ENCODE measurements at places on chromosomes 7 and 10.

DNA sequence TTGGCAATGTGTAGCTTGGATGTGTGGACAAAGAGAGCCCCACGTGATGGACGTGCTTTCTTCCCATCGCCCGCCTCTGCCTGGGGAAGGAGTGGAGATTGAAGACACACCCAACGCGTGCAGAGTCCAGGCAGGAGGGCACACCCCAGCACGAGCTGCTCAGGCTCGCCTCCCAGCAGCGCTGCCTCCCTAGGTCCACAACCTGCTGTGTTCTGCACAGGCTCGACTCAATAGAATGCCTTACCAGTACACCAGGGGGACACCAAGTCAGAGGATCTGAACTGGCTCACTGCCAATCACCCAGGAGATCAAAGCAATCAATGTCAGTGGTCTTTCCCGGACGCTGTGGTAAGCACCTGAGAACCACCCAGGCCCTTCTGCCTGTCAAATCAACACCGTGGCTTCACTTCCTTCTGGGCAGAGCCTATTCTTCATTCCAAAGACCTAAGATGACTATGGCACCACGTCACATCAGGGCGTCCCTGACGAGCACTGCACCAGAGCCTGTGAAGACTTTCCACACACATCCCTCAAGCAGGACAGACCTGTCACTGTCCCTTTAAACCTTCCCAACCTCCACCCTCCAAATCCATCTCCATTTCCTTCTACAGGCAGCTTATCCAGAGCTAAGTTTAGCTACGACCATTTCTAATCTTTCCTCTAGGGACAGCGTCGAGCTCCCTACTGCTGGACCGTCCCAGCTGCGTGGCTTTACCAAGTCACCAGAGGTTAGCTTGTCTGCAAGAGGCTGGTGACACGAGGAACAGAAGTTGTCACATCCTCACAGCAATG is 72.3 kb downstream of the AMZ1 start:
- peak; percentile 68 for DNase-seq

DNA sequence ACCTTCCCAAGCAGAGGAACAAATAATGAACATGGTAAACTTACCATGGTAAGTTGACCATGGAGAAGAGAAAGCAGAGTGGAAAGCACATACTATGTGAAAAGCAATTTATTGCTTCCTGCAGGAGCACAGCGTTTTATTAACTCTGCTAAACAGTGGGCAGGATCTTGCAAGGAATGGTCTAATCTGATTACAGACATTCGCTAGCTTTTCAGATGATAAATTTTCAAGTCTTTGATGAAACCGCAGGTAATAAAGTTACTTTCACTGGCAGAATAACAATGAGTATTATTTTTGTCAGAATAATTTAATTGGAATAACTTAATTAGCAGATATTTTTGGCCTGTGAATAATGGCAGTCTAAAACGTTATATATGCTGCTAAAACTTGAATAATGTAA is 89.6 kb upstream of the HGF start:
- DNase-seq, result no peak

GRCh38 chr10:35056686-35057085 is 33.5 kb downstream of the CUL2 start:
- no peak for DNase-seq

DNA sequence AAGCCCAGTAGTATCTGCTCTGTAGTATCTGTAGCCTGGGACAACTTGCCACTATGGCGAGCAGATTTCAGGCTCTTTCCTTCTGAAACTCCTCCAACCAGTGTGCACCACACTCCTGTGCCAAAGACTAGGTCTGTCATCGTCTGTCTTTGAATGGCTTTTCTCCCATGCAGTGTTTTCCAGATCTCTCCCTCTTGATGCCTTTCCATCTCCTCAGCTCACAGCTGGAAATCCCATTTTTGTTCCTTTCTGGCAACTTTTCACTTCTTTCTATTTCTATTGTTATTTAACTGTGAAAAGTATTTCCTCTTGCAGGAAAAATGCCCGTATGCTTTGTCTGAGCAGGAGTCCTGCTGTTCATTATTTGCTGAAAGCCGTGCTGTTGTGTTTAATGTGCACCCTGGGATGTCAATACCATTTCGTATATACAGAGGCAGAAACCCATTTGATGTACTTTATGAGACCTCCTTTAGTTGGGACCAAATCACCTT is 373.7 kb downstream of the PHTF2 start:
- DNase-seq, result peak; percentile 3

GRCh38 chr10:127578961-127579305 is 29.8 kb downstream of the NPS start:
- DNase-seq, result no peak

DNA sequence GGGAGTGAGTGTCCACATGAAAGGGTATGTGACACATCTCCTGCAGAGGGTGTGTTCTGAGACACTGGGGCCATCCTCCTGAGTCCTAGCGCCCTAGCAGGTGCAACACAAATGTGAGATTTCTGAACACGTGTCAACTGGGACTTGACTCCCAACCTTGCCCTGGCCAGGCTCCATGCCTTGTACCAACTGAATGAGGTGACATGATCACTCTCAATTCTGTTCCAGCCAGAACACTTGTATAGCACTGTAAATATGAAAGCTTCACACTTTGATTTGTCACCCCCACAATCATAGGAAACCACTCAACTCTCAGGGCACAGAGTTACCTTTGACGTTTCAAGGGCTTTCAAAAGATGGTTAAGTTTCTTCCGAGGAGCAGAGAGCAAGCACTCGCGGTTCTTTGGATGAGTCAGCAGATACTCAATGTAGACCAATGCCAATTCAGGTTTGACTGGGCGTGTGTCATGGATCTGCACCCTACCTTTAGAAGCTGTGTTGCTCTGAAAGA is 48.6 kb downstream of the NCAPG2 start:
- DNase-seq, result no peak

DNA sequence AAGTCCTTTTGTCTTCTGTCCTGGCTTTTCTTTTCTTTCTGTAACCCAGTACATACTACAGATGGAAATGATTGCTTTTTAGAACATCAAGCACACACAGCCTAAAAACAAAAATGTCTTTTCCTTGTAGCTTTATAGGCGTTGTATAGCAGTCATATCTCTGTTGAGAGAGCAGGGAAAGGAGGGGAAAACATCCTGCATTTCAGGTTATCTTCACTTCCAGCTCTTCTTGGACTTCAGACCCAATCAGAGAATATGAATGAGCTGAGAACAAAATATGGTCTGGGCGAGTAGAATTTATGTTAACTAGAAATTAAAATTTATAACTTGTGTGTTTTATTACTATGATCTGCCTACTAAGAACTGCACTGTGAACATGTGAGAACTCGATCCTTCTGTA is 14.7 kb downstream of the TMEM60 start:
- DNase-seq, result no peak

DNA sequence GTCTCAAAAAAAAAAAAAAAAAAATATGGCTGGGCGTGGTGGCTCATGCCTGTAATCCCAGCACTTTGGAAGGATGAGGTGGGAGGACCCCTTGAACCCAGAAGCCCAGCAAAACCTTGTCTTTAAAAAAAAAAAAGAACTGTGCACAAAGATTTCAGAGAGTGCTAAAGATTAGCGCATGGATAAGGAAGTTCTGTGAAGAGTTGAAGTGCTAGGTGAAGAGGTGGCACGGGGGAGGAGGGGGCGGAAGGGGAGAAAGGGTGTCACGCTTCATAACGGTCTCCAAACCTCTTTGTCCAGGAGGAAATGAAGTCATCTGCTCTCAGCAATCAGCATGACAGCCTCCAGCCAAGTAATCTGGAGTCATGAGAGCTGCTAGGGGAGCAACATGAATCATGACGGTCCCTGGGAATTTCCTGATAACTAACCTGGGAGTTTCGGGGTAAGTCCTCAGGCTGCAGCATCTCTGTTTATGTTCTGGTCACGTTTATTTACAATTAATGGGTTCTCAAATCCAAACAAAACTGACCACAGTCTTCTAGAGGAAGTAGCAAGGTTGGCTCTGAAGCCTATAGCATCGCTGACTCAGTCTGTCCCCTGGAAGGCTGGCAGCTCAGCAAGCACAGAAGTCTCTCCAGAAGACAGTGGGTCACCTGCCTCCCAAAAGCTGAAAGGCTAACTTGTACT is 1.9 kb upstream of the PLAU start:
- peak; percentile 45 for DNase-seq

- no peak for DNase-seq
Observed at GRCh38 chr7:2405601-2406345, 2.4 kb downstream of the CHST12 start.

GRCh38 chr7:134854816-134855215 is 75.4 kb downstream of the CALD1 start:
- no peak for DNase-seq

- DNase-seq, result peak; percentile 88
Observed at GRCh38 chr10:103265717-103266329, 11.1 kb upstream of the INA start.

- peak; percentile 30 for DNase-seq
Observed at GRCh38 chr7:36999626-37000485, 275.6 kb upstream of the AOAH start.

DNA sequence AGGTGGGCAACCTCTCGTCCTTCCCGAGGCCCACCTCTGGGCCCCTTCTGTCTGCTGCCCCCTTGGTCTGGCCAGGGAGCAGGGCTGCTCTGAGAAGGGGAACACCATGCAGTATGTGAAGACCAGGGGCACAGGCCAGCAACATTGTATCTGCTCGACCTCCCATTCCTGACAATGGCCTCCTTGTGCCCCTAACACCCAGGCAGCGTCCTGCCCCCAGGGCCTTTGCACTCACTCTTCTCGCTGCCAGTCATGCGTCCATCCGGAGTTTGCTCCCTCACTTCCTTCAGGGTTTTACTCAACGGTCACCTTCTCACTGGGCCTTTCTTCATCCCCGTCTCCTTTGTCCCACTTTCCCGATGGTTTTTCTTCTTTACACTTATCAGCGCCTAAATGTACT is 232.9 kb upstream of the GRB10 start:
- DNase-seq, result no peak

- peak; percentile 82 for DNase-seq
Observed at GRCh38 chr7:129258649-129259389, 34.0 kb downstream of the AHCYL2 start.

- DNase-seq, result peak; percentile 91
Observed at GRCh38 chr10:93554760-93555432, 11.6 kb upstream of the FFAR4 start.

DNA sequence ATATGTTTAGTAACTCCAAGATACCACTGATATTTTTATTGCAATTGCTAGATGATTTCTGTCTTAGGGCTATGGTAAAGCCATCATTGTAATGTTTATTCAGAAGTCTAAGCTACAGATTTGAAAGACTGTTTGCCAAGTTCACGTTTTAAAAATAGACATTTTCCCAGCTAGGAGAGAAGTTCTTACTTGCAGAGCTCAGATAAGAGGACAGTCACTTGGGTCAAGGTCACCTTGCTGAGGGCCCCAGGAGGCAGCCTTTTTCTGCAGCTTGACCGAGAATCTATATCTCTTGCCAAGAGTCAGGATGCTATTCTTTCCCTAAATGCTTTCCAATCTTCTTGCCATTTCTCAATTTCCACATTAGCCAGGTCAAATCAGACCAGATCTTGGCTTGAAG is 1011.2 kb downstream of the KCNMA1 start:
- DNase-seq, result no peak

GRCh38 chr10:110698340-110698739 is 54.2 kb downstream of the RBM20 start:
- DNase-seq, result no peak

- peak; percentile 63 for DNase-seq
Observed at GRCh38 chr10:118832241-118832651, 77.5 kb upstream of the CACUL1 start.

- no peak for DNase-seq
Observed at GRCh38 chr7:104275900-104276299, 52.5 kb upstream of the LHFPL3 start.
